Naive thymus-derived CD4-positive, alpha-beta T cell (primary cell): ENCODE measurements at places on chromosomes 3 and 15. TPM values are rescaled to one million over a fixed set of nuclear protein-coding genes. Genes with fewer than 3 reads are reported as not detected.
A peak's percentile ranks its signal among the peaks of the same experiment; 100 is the strongest.

Gene PAQR9
- polyA plus RNA-seq: not detected

Gene EOMES
- 1.5 TPM for polyA plus RNA-seq

Gene CCR3
- not detected for polyA plus RNA-seq

Gene RARB
- polyA plus RNA-seq: 0.07 TPM

Gene FANCD2OS
- polyA plus RNA-seq: not detected

Gene DNASE1L3
- not detected for polyA plus RNA-seq

Gene TTLL13
- not detected for polyA plus RNA-seq

Gene VGLL3
- not detected for polyA plus RNA-seq

Gene LYSMD2
- 42.2 TPM for polyA plus RNA-seq

Gene KCNMB2
- not detected for polyA plus RNA-seq

Gene ZNF860
- polyA plus RNA-seq: not detected

Gene MRPL46
- polyA plus RNA-seq: 54.4 TPM

Gene TM4SF4
- not detected for polyA plus RNA-seq

Gene WDR49
- polyA plus RNA-seq: not detected

DNA sequence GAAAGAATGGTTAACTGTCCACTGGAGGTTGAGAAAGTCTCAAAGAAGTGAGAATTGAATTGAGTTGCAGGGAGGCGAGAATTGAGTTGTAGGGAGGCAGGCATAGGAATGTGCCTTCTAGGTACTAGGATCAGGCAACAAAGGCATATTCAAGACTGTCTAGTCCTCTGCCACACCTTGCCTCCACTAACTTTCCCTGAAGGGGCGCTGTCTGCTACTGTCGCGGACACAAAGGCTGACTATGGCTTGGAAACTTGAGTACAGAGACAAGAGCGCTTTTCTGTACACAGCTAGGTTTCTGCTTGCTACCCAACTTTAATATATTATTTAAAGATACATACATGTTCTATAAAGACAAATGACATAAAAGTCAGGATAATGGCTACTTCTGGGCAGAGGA lies 10.4 kb upstream of the FBXL22 start:
- DNase-seq: no peak

DNA sequence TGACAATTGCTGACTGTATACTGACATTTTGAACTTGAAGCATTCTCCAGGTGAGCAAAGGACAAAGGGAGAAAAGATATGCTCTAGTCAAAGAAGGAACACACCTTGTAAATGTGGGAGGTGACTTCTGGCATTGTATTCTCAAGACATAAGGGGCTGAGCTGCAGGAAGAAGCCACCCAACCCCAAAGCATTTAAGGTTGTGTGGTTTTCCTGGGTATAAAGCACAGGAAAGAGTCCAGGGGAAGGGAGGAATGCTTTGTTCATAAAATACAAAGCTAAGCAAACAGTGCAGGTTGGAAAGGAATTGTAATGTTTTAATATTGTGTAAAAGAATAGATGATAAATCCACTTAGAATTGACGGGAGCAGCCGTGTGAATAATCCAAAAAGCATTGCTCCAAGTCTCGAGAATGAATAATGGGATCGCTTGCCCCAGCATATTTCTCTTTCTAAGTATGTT lies 102.4 kb upstream of the LRIG1 start:
- DNase-seq: no peak

- DNase-seq: no peak
Measured at GRCh38 chr3:38620236-38620635, 29.3 kb downstream of the SCN5A start.

- no peak for DNase-seq
Measured at GRCh38 chr3:42066516-42067181, 24.5 kb upstream of the TRAK1 start.

- no peak for DNase-seq
Measured at GRCh38 chr3:113271189-113271588, 59.8 kb downstream of the BOC start.

GRCh38 chr3:43855674-43856299 lies 165.0 kb downstream of the ABHD5 start:
- peak; percentile 35 for DNase-seq

GRCh38 chr3:40920041-40920440 lies 279.3 kb upstream of the CTNNB1 start:
- no peak for DNase-seq

DNA sequence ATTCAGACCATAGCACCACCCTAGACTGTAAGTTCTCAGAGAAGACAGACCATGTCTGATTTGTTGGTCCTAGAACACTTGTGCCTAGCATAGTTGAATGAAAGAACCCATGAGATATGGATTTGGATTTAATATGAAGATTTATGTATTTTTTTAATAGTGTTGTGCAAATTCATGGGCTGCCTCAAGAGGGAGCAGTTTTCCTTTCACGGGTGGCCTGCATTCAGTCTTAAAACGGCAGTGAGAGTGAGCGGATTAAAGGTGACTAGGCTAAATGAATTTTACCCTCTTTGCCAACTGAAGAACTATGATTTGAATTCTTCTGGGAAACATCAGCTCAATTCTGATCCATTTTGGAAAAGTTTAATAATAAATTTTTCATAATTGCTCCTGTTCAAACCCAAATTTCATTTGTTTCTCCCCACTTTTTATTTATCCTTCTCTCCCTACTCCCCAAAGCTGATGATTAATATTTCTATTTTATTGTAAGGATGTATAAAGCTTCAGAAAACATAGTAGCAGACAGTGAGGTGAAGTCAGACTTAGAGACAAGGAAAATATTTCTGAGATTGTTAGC lies 67.3 kb downstream of the MORC1 start:
- no peak for DNase-seq

DNA sequence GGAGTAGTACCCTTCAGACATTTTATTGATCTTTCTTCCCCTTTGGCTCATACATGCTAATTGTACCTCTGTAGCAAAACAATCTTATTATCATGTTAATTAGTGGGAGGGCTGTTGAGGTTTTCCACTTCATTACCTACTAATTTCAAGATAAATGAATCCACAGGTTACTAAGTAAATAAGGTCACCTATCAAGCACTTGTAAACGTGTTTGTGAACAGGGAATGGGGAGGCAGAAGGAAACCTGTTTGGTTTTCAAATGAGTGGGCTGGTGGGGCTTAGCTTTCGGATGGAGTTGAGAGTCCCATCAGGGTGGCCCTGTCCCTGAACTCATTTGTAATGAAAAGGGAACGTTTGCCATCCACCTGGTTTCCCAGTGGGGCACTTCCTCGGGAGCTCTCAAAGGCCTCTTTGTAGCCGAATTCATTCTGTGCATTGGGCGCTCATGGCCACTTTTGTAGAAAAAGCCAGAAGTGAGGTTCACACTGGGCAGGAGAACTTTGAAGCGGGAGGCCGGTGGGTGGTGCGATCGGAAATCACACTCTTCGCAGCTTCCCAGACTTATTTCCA lies 419.8 kb upstream of the NR2F2 start:
- DNase-seq: no peak

DNA sequence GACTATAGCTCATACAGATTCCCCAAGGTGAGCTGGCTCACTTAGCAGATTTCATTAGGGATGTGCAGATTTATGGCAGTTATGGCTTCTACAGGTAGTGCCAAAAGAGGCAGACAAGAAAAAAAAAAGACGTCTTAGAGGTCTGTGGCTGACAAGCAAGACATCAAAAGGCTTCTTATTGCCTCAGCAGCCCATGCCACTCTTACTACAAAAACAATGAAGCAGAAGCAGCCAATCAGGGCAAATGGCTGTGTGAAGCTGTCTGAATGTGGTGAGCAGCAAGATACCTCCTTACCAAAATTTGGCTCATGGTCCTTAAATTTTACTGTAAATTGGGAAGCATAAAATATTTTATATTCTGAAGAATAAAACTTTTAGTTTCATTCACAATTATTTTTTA lies 557.5 kb upstream of the GOLIM4 start:
- DNase-seq: no peak

DNA sequence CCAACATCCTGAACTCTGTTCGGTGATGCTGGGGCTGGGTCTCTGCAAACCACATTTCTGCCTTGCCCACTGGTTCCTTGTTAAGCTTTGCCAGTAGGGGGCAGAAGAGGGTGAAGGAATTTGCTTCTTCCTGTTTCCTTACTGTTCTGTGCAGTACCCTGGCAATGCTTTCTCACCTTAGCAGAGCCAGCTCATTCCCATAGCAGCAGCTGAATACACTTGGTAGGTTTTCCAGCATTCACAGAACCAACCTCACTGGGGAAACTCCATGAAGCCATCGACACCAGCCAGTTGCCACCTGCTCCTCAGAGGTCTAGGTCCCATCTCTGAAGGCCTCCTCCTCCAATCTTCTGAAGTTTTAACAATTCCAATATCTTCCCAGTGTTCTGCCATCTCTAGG lies 308.4 kb downstream of the PDCD6IP start:
- DNase-seq: peak; percentile 7

DNA sequence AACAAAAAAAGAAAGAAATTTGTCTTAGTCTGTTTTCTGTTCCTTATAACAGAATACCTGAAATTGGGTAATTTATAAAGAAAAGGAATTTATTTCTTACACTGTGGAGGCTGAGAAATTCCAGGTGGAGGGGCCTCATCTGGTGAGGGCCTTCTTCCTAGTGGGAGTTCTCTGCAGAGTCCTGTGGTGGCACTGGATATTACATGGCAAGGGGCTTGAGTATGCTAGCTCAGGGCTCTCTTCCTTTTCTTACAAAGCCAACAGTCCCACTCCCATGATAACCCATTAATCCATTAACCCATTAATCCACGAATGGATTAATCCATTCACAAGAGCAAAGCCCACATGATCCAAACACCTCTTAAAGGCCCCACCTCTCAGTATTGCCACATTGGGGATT lies 2.9 kb upstream of the SATB1 start:
- no peak for DNase-seq

GRCh38 chr15:89812847-89813320 lies 1.8 kb downstream of the ANPEP start:
- no peak for DNase-seq

DNA sequence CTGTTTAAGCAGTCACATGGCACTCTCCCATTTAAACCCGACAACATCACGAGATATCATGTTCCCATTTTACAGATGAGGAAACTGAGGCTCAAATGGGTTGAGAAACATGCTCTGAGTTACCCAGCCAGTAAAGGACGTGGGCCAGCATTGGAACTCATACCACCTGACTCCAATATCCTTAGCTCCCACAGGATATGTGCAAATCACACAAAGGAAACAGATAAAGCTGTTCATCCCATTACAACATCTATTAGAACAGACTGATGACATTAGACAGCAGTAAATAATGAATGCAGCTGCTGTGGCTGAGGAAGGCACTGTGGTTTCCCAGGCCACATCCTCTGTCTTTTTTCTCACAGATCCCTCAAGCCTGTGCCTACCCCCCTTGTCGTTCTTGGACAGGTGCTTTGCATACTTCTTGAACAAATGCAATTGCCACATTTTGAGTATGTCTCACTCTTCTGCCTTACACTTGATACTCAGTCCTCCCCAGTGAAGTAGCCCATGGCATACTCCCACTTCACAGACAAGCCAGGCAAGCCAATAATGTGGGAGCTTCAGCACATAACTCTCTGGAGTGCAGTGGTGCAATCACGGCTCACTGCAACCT lies 17.7 kb downstream of the FRMD4B start:
- DNase-seq: no peak

DNA sequence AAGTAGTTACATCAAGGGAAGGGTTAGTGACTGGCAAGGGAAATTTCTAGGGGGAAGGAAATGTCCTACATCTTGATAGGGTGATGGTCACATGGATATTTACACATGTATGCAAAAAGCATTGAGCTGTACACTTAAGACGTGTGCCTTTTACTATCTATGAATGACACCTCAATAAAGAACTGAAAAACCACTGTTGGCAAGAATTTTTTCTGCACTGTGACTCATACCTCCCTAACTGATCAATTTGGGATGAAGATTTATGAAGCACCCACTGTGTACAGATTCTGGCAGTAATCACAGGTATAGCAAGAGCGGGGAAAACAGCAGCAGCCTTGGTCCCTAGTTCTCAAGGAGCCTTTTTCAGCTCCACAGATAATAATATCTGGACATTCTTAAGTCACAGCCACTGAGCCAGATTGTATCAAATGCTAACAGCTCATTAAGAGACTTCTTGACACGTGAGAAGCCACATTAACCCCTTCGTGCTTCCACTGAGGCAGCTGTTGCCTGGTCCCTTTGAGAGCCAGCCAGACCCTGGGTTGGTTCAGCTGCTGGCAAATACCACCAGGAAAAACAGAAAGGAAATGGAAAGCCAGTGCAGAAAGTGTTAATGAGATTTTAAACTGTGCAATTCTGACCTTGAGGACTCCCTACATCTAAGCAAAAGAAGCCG lies 32.0 kb upstream of the GALNT15 start:
- no peak for DNase-seq

DNA sequence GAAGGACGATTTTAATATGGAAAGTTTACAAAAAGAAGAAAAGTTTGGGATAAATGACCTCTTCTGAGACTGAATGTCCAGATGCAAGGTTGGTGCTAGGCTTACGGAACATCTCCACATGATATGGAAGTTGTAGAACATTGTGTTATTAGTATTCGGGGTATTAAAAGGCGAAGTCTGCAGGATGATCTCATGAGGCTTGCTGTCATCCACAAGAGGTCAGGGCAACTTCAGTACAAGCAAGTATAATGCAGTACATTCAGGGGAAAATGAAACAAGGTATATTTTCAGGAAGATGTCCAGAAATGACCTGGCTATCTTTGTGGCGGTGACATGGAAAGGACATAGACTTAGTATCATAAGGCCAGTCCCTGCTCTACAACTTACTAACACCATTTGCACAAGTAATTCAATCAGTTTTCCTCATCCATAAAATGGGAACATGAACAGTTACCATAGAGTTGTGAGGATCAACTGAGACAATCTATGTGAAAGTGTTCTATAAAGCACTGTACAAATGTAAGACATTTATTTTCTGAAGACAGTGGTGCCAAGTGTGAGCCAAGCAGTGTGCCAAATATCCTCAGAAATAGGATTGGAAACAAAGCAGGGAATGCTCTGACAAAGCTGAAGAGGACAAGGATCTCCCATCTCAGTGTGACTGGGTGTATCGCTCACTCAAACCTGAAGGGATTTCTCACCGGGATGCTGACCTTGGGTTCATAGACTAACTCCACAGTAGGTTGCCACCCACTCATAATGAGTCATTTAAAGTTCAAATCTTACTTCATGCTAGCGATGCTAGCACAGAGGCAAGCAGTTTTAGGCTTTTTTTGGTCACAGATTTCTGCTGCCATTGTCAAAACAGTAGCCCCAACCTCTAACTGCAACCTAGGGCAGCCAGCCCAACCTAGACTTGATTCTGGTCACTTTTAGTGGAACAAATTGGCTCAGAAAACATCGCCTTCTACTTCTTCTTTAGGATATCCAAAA lies 118.3 kb downstream of the TIGIT start:
- DNase-seq: no peak

- DNase-seq: no peak
Measured at GRCh38 chr3:36542186-36542585, 161.9 kb downstream of the STAC start.
